ENCODE measurements at places on chromosomes 4 and X. TPM values are rescaled to one million over a fixed set of nuclear protein-coding genes. Genes with fewer than 3 reads are reported as not detected.

GRCh38 chr4:182978152-182978827 is 61.1 kb upstream of the DCTD start:
- peak; percentile 78 for DNase-seq

FHDC1 gene
- 0.03 TPM for total RNA-seq

DNA sequence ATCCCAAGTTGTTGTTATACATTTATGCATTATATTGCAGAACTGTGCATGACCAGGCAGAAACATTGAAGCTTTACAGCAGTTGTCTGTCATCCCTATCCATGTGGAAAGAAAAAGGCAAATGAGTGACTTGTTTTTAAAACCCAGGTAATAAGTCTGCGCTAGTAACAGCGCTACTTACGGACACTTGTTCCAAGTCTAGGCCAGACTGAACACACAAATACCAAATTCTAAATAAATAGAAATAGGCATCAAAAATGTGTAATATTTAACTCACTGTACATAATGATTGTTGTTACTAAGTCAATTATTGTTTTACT is 548 bp upstream of the MAML3 start:
- no peak for DNase-seq

GRCh38 chr4:148056879-148057278 is 325.0 kb downstream of the ARHGAP10 start:
- peak; percentile 53 for DNase-seq

DNA sequence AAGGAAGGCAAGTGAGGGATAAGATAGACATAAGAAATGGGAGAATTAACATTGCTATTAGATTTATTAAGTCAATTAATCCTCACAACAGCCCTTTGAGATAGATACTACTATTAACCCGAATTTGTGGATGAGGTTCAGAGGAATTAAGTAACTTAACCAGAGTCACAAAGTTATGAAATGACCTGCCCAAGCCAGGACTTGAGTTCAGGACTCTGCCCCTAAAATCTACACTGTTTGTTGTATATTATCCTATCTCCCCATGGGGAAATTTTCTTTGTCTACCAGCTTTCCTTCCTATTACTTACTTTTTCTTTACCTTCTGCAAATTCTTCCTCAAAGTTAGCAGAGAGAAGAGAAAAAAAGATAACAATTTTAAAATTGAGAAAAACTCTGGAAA is 33.4 kb upstream of the UBQLN2 start:
- DNase-seq: no peak

NEK1 gene
- 4.4 TPM for total RNA-seq

TRIML2 gene
- total RNA-seq: 3.1 TPM

DNA sequence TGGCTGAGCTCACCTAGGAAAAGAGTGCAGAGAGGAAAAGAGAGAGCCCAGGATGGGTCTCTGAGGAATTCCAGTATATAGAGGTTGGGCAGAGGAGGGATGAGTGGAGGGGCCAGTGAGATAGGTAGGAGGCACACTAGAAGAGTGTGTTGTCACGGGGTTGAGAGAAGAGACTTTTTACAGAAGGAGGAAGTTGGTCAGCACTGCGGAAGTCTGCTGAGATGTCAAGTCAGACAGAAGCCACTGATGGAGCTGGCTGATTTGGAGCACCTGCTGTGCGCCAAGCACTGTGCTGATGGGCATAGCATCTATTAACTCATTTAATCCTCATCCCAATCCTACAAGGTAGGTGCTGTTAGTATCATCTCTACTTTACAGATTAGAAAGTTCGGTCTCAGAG is 60.4 kb downstream of the EFNB1 start:
- no peak for DNase-seq

- DNase-seq: no peak
These were observed 17.3 kb upstream of the QRFPR start for GRCh38 chr4:121397941-121398601.

DNA sequence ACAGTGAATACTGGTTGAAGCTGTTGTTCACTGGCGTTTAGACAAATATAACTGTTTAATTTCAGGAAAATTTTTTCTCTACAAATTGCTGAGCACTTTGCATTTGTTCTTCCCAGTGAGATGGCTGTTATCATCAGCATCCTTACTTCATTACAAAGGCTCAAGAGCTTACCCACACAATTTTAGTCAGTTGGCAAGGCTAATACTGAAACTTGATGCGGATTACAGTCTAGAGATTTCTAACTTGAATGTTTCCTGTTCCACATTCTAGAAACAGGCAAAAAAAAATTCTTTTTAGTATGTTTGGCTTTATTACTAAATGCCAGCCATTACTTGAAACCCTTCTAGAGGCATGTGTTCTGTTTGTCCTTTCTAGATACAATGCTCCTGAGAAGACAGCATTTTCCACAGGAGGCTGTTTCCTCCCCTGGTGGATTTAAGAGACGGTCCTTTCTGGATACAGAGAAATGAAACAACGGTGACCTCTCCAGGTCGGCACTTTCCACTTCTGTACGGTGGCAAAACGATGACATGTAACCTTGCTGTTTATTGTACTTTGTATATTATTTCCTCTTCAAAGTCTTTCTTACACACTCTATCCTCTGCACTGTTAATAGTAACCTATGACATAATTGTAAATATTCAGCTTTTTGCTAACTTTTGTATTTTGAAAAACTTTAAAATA is 80.9 kb downstream of the RFC1 start:
- no peak for DNase-seq

DNA sequence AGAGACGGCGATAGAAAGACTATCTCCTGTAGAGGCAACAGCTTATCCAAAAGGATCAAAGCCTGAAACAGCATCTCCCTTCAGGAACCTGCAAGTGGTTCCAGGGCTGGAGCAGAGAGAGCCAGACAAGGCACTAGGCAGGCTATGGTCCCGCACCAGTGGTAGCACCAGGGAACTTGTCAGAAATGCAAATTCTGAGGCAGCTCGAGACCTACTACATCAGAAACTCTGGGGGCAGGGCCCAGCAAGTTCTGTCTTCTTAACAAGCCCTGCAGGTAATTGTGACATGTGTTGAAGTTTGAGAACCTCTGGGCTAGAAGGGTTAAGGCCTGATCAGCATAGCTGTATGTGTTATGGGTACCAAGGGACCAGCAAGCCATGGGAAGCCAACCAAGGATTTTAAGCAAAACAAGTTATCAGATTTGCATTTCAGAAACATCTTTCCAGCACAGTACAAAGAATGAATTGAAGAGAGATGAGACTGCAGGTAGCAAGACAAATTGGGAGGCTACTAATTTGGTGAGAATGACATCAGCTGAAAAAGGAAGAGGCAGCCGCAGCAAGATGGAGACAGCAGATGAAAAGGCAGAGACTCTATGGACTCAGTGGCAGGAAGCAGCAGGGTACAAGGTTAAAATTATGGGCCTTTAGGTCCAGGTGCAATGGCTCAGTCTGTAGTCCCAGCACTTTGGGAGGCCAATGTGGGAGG is 139.7 kb downstream of the TSPAN5 start:
- no peak for DNase-seq

- no peak for DNase-seq
These were observed 594.3 kb upstream of the ADGRL3 start for GRCh38 chr4:60605646-60606354.

DNA sequence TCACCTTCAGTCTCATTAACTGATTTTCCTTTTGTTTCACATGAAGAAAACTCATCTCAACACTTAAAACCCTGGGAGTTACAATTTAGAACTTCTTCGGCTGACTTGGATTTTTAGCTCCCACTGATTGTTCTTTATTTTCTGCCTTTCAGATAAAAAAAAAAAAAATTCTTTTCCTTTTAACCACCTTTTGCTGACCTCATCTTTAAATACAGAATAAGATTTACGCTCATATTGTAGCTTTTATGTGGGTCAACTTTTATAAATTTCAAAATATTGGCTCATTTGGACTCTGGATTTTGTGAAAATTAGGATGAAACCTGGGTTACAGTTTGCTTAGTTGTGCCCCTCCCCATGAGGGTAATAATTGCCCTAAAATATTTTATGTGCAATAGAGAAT is 659.3 kb downstream of the ZNF674 start:
- DNase-seq: no peak

DNA sequence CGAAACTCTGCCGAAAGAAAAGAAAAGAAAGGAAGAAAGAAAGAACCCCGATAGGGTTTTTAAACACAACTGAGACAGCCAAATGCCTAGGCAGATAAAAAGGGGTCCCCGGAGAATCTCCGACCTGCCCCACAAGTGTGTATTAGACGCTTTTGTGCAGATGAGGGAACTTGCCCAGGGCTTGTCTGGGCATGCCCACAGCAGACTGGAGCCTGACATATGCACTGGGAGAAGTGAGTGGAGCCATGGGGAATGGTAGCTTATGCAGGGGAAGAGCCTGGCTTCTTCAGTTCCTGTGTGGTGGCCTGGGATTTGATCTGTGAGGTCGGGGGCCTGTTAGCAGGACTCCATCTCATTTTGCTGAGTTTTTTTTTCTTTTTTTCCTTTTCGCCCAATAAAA is 199.0 kb downstream of the GPC3 start:
- DNase-seq: no peak

DNA sequence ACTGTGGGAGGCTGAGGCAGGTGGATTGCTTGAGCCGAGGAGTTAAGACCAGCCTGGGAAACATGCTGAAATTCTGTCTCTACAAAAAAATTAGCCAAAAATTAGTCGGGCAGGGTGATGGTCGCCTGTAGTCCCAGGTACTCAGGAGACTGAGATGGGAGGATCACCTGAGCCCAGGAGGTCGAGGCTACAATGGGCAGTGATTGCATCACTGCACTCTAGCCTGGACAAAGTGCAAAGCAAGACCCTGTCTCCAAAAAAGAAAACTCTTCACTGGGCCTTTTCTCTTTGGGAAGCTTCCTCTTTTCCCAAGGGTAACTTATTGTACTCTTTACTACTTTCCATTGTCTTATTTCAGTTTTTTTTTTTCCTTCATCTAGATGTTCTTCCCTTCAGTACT is 88.9 kb downstream of the UBE2K start:
- DNase-seq: no peak

DNA sequence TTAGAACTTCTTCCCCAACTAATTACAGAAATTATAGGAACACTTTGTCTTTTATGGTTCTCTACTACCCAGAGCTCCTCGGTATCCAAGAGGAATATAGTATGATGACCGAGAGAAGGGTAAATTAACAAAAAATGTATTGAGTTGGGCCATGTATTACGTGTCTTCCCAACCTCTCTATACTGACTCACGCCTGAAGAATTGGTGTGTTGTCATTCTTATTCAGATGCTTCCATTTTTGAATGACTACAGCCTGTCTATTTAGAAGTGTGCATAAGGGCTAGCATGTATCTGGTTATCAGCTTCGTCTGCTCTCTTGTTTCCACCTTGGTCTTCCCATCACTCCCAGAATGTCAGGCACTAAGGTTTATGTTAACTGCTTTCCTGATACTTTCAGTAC is 24.5 kb upstream of the SCD5 start:
- no peak for DNase-seq

DNA sequence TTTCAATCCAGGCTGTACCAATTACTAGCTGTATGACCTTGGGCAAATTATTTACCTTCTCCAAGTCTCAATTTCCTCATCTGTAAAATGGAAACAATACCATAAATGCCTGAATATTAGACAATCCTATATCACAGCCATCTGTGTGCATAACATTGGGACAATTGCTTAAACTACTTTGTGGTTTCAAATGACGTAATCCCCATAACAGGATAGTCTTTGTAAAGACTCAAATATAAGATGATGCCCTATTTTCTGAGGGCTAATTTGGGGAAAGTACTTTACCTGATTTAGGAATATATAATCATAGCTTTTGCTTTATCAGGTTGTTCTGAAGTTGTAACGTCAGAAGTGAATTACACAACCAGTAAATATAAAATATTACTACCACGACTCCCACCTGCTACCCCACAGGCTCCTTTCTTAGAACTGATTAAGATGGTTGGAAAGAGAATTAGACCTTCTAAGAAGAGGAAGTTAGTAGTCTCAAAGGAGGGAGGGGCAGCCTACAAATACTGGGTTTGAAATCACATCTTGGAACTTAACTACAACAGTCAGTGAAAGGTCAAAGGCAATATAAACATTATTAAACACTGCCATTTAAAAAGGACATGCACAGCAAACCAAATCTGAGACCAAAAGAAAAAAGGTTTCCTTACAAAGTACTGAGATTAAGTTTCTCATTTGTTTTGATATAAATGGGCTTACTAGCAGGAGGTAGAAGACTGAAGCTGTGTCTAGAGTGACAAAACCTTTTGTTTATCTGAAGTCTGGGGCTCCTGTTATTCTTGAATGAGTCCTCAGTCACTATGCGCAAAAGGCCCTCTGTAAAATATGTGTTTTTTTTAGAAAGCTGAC is 215.0 kb downstream of the SCFD2 start:
- DNase-seq: no peak

SOD3 gene
- total RNA-seq: 0.07 TPM
